ENCODE measurements at places on chromosomes 2 and 18. TPM values are rescaled to one million over a fixed set of nuclear protein-coding genes. Genes with fewer than 3 reads are reported as not detected.

The LMAN2L gene
- total RNA-seq, result 39.8 TPM

The VRK2 gene
- 28.2 TPM for total RNA-seq

GRCh38 chr2:227308784-227309183 lies 16.3 kb upstream of the MFF start:
- no peaks in the 10 kb centered on the region for H3K27me3 ChIP-seq
- H3K4me3 ChIP-seq, result no peak overlapping the region
- H3K27ac ChIP-seq, result no peak overlapping the region
- DNase-seq, result no peak
- no peaks in the 10 kb centered on the region for H3K36me3 ChIP-seq

The BMP10 gene
- total RNA-seq, result not detected

DNA sequence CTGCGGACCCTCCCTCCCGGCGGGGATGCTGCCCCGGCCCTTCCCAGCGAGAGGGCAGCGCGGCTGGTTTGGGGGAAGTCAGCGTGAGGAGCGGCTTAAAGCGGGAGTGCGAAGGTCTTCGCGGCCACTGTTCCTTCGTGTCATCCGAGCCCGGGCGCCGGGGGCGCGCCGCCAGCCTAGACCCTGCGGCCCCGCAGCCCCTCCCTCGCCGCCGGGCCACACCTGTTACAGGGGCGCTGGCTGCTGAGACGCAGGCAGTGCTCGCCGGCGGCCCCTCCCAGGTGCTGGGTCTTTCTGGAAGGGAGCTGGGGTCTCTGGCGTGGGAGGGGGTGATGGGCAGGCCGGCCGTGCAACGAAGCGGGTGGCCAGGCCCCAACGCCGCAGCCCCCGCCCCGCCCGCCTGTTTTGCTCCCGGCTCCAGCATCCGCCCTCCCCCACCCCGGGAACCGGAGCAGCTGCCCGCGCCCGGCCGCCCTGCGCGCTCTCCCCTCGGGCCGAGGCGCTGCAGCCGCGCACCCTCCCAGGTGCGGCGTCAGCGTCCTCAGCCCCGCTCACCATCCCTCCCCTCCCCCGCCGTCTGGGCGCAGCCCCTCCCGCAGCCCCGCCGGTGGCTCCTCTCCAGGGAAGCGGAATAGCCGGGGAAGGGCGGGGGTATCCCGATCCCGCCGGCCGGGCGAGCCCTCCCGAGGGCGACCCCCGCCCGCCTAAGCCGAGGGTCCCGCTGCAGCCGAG lies 727 bp downstream of the KIF1A start:
- no peak for DNase-seq
- no peak overlapping the region for H3K27ac ChIP-seq
- H3K4me1 ChIP-seq, result peaks cover 12% of the 10 kb centered on the region
- H3K27me3 ChIP-seq, result peaks cover 14% of the 10 kb centered on the region
- peak overlapping the region; percentile 66 for H3K4me3 ChIP-seq
- H3K36me3 ChIP-seq, result no peaks in the 10 kb centered on the region

DNA sequence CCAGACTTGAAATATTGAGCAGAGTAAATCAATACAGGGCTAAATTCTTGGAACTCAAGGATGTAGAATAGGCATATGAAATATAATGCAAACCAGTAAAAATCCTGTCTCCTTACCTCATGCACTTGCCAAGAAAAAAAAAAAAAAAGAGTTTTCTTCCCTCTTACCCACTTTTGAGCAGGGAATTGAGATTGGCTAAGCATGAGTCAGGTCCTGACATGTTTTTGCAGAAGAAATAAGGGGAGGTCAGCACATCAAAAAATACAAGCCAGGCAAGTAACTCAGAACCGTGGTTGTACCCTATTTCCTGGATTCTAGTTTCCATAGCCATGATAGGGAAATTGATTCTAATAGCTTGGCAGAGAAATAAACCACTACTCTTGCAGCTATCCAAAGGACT lies 1526.7 kb downstream of the LRP1B start:
- DNase-seq, result no peak
- no peak overlapping the region for H3K27ac ChIP-seq
- H3K4me1 ChIP-seq, result no peaks in the 10 kb centered on the region
- no peak overlapping the region for H3K4me3 ChIP-seq
- H3K27me3 ChIP-seq, result no peaks in the 10 kb centered on the region

- no peaks in the 10 kb centered on the region for H3K27me3 ChIP-seq
- peaks cover 10% of the 10 kb centered on the region for H3K4me1 ChIP-seq
- no peak overlapping the region for H3K4me3 ChIP-seq
- H3K27ac ChIP-seq, result no peak overlapping the region
Observed at GRCh38 chr18:22165049-22165602, 4.3 kb upstream of the GATA6 start.

DNA sequence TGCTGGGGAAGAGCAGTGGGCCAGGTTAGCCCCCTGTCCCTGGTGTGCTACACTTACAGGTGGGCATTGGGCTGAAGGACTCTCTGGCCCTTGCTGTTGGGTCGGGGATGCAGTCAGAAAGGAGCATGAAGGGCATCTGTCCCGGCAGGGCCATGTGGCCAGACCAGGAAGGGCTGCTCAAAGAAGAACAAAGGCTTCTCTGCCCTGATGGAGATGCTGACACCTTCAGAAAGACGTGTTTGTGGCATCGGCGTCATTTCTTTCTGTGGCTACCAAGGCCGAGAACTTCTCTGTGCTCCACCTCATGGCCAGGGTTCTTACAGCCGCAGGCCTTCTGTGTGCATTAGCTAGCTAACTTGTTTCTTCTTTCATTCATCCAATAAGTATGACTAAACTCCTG lies 239.1 kb downstream of the FAM210A start:
- no peaks in the 10 kb centered on the region for H3K36me3 ChIP-seq
- no peaks in the 10 kb centered on the region for H3K4me1 ChIP-seq
- H3K27ac ChIP-seq, result no peak overlapping the region
- H3K27me3 ChIP-seq, result no peaks in the 10 kb centered on the region
- no peak for DNase-seq

- H3K4me1 ChIP-seq, result no peaks in the 10 kb centered on the region
- no peak overlapping the region for H3K27ac ChIP-seq
- no peak overlapping the region for H3K4me3 ChIP-seq
- peaks cover 42% of the 10 kb centered on the region for H3K27me3 ChIP-seq
- no peaks in the 10 kb centered on the region for H3K36me3 ChIP-seq
- no peak for DNase-seq
Observed at GRCh38 chr18:37524498-37525261, 40.9 kb downstream of the CELF4 start.

The C18orf54 gene
- total RNA-seq, result 1.3 TPM

- no peak overlapping the region for H3K27ac ChIP-seq
- no peaks in the 10 kb centered on the region for H3K36me3 ChIP-seq
- DNase-seq, result no peak
- no peak overlapping the region for H3K4me3 ChIP-seq
- no peaks in the 10 kb centered on the region for H3K27me3 ChIP-seq
Observed at GRCh38 chr2:119333360-119333759, 33.3 kb downstream of the C2orf76 start.

- no peaks in the 10 kb centered on the region for H3K36me3 ChIP-seq
- no peak overlapping the region for H3K27ac ChIP-seq
- no peaks in the 10 kb centered on the region for H3K4me1 ChIP-seq
- no peak overlapping the region for H3K4me3 ChIP-seq
- H3K27me3 ChIP-seq, result no peaks in the 10 kb centered on the region
Observed at GRCh38 chr2:150916467-150917396, 344.9 kb downstream of the RBM43 start.

The CCDC121 gene
- 5.1 TPM for total RNA-seq

DNA sequence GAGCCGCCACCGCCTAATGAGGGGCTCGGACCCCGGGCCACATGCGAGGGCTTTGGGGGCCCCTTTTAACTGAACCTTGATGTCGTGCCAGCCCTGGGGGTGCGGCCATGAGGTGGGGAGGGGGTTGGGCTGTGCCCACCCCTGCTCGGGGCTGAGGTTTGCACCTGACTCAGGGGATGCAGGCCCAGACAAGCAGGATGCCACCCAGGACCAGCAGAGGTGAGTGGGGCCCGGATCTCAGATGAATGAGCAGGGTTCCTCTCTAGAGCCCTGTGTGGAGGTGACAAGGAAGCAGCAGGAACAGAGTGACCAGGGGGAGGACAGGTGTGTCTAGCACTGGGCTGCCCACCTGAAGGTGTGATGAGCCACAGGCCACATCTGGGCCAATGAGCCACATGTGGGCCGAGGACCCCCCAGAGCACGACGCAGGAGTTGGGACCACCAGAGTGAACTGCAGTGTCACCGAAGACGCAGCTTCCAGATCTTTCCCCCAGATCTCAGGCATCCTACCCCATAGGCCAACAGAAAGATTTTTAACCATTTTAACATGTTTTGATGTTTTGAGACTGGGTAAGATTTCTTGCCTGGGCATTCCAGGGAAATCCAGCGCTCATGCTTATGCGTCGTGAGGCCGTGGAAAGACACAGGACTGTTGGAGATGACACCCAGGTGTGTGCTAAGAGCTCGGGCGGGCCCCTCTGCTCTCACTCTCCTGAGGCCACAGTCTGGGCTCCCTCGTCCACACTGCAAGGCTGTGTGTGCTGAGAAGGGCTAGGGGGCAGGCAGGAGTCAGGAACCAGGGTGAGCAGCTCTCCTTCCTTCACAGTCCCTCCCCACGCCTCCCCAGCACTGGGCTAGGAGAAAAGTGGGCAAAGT lies 73.6 kb downstream of the DDX1 start:
- no peak overlapping the region for H3K27ac ChIP-seq
- H3K36me3 ChIP-seq, result no peaks in the 10 kb centered on the region
- no peaks in the 10 kb centered on the region for H3K4me1 ChIP-seq
- no peak for DNase-seq
- H3K4me3 ChIP-seq, result no peak overlapping the region
- H3K27me3 ChIP-seq, result no peaks in the 10 kb centered on the region
